ENCODE measurements at places on chromosomes 6 and 20.
A peak's percentile ranks its signal among the peaks of the same experiment; 100 is the strongest.

- DNase-seq, result peak; percentile 61
Observed at GRCh38 chr20:4064144-4064909, 49.0 kb upstream of the RNF24 start.

DNA sequence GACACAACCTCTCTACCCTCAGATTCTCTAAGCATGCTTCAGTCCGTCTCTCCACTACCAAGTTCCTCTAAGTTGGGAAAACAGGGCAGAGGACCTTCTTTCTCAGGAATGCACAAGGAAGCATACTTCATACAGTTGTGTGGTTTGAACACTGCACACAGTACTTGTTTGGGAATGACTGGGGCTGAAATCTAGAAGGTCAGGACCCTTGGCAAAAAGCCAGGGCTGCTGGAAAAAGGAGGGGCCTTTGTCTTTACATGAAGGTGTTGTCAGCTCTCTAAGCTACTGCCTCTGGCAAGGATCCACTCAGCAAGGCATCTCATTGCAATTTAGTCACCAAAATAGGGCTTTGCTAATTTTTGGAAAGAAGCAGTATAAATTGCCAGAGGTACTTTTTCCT is 20.7 kb upstream of the HEY2 start:
- DNase-seq, result no peak

- no peak for DNase-seq
Observed at GRCh38 chr6:160163912-160164311, 42.3 kb downstream of the SLC22A1 start.

- DNase-seq, result no peak
Observed at GRCh38 chr6:146857980-146858347, 259.2 kb downstream of the ADGB start.
